ENCODE measurements at places on chromosomes 1 and 21.
A peak's percentile ranks its signal among the peaks of the same experiment; 100 is the strongest.

- no peak for DNase-seq
Observed at GRCh38 chr1:34262023-34262853, 85.5 kb downstream of the C1orf94 start.

DNA sequence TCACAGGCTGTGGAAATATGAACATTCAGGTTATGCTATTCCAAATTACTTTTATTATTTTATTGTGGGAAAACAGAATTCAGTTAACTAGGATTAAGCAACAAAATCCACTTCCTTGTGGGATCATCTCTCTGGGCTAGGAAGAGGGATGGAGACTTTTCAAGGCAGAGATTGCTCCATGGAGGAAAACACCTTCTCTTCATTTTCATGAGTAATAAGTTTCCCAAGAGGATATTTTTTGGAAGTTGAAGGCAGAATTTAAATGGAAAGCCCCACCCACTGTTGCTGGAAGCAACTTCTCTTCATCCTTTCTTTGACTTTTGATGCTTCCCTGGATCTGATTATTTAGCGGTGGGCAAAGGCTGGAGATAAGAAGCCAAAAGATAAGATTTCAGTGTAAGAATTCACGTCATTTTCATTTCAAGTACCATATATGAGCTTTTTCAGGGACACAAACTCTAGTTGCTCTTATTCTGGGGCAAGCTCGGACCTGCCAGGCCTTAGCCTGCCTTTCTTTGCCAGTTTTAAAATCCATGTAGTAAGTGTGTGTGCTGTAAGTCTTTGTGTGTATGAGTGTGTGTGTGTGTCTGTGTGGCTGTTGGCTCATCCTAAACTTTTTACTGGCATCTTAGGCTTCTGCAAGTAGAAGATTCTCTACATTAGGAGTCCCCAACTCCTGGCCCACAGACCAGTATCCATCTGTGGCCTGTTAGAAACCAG is 11.7 kb upstream of the IL24 start:
- no peak for DNase-seq

DNA sequence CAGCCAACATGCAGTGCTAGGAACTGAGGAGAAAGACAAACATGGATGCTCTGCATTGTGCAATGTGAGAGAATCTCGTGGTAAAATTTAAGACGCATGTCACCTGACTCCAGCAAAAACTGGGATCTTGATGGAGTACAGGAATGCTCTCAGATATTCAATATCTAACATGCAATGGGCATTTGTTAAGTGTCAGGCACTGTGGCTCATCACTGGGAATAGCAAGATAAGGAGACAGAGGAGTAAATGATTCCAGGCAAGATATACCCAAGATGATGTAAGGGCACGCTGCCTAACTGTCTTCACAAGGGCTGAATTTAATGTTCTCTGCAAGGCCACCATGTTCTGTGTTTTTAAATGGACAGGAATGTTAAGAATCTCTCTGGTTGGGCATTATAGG is 67.8 kb downstream of the LPAR3 start:
- DNase-seq: no peak

GRCh38 chr21:38917043-38917774 is 111.5 kb downstream of the ETS2 start:
- no peak for DNase-seq

- DNase-seq: no peak
Observed at GRCh38 chr1:30907481-30908315, 860 bp downstream of the SDC3 start.

- DNase-seq: no peak
Observed at GRCh38 chr1:99457381-99458165, 188.3 kb upstream of the PALMD start.

DNA sequence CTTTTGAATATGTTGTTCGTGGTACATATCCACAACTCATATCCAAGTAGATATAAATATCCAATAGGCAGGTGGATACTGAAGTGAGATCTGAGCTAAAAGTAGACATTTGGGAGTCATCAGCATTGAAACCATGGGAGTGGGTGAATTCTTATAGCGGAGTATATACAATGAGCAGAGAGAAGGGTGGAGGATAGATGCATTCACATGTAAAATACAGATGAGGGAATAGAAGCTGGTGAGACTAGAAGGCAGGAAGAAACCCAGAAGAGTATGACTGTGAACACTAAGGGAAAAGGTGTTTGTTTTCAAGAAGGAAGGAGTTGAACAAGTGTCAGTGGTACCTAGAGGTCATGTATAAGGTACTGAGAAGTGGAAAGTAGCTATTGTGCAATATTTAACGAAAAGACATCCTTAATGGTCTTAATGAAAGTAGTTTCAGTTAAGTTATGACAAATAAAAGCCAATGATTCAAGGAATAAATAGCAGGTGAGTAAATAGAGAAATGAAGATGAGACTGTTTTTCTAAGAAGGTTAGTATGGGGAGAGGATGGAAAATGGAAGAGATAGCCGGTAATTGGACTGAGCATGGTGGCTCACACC is 181.6 kb upstream of the CACYBP start:
- DNase-seq: no peak

DNA sequence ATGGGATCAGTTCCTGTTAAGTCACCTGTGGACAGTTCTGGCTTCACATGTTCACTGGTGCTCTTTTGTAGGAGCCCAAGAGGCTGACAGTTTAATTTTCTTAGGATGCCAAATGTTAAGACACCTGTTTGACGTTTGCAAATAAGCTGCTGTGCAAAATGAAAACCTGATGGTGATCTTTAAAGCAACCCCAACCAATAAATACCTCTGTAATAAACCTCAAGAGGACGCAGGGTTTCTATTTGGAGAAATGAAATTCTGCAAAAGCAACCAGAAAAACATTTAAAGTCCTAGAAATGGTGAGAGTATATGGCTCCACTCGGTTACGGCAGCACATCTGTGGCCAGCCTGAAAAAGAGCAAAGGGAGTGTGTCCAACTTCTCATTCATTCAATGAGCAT is 5.7 kb upstream of the RHEX start:
- DNase-seq: no peak

DNA sequence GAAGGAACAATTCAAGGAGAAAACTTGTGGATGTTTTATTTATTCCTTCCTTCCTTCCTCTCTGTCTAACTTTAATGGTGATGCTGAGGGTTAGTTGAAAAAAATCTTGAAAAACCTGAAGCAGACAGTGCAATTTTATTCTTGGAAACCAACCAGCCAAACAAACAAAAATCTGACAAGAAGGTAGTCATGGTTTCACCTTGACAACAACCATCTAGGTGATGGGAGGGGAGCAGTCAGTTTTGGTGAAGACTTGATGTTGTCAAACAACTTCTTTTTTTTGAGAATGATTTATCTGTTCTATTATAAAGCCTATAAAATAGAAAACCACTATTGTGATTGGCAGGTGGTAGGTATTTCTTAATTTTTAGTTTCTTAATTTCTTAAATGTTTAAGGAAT is 92.4 kb upstream of the GPR88 start:
- DNase-seq: no peak

DNA sequence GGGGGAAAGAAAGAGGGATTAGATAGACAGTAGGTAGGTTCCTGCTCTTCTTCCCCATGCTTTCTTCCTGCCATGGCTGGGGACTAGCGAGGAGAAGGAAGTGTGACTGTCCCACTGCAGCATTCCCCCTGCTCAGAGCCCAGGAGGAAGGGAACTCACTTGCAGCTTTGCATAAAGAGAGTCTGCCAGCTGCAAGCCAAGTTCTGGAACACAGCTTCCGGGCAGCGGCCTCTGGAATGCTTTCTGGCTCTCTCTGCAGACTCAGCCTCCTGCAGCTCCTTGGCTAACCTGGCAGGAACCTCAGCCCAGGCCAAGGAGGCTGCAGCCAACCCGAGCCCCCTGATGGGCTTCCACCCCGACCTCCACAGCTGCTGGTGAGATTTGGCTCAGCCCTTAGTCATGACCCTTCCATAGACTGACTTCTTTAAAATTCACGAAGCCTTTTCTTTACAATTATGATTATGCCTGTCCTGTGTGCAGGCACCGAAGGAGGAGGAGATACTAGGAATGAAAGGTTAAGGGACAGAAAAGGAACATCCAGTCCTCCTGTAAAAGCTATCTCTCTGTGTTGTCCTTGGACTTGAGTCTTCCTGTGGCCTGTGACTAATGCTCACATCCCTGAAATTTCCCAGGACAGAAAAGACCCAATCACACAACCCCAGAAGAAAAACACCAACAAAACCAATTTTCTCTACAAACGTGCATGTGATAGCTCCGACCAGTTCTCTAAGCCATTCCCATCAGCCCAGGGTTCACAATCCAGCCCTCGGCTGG is 108.2 kb upstream of the OLIG2 start:
- no peak for DNase-seq

DNA sequence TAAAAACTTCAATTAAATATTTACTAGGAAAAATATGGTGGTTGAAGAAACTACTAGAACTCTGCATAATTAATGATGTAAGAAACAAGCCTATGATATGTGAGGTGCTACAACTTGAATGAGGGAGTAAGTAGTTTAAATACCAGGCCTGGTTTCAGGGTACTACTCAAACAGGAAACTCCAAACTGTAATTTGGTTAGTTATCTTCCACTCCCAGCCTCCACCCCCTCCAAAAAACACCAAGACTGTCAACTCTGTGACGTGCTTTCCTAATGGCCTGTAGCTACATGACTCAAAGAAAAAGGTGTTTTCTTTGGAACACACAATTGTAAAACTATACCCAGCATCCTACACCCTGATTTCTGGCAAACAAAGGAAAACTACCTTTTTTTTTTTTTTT is 55.9 kb upstream of the RCC1 start:
- DNase-seq: no peak

- no peak for DNase-seq
Observed at GRCh38 chr1:39129514-39129913, 75.0 kb upstream of the MACF1 start.

DNA sequence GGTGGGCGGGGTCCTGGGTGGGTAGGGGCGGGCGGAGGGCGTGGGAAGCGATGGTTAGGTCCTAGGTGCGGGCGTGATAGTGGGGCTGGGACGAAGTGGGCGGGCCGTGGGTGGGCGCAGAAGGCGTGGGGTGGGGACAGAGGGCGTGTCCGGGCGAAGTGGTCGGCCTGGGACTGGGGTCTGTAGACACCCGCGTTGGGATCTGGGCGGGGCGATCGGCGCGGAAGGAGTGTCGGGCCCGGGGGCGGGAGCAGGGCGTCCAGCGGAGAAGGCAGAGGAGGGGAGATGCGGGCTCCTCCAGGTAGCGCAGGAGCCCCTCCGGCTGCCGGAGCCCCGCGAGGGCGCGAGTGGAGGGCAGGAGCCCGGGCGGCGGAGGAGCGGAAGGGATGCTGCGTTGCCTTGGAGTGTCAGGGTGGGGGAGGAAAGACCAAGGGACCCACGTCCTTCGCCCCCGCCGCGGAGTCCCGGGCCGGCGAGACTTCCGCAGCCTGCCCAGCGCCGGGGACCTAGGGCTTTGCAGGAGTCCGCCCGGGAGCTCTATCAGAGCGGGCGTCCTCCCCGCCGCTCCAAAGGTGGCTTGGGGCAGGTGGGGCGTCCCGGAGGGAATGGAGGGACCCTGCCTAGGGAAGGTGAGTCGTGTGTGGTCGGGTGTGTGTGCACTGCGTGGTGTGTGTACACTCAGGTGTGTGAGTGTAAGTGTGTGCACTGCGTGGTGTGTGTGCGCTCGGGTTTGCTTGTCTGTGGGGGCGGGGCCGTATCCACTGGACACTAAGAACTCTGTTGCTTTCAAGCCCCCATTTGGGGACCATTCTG is 27.0 kb upstream of the PRSS38 start:
- no peak for DNase-seq

DNA sequence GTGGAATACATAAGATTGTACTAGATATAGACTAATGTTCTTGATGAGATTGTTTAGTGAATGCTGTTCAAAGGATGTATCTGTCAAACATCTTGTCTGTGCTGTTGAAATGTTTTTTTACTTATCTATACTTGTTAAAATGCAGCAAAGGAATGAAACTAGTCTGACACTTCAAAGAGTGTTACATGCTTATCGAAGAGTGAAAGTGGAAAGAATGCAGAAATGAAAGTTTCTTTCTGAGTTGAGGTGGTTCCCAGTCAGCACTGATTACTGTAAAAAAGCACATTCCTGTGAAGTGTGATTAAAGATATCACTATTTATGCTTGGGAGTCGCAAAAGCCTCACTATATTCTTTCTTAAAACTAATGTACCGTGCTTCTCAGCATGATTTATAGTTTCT is 1225.2 kb downstream of the NCAM2 start:
- peak; percentile 65 for DNase-seq

DNA sequence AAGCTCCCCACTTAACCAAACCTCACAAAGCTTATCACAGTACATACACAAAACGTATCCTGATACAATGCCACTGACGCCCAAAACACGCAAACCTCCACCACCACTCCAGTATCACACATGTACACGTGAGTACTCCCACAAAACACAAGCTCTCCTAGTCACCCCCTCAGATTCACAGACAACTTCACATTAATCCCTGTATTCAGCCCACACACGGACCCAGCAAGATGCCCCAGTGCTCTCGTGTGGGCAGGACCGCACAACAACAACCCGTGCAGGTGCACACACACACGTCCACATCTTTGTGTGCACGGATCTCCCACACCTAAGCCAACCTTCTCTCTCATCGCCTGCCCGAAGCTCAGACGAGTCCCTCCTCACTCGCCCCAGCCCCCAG is 17.6 kb downstream of the PADI1 start:
- DNase-seq: no peak

DNA sequence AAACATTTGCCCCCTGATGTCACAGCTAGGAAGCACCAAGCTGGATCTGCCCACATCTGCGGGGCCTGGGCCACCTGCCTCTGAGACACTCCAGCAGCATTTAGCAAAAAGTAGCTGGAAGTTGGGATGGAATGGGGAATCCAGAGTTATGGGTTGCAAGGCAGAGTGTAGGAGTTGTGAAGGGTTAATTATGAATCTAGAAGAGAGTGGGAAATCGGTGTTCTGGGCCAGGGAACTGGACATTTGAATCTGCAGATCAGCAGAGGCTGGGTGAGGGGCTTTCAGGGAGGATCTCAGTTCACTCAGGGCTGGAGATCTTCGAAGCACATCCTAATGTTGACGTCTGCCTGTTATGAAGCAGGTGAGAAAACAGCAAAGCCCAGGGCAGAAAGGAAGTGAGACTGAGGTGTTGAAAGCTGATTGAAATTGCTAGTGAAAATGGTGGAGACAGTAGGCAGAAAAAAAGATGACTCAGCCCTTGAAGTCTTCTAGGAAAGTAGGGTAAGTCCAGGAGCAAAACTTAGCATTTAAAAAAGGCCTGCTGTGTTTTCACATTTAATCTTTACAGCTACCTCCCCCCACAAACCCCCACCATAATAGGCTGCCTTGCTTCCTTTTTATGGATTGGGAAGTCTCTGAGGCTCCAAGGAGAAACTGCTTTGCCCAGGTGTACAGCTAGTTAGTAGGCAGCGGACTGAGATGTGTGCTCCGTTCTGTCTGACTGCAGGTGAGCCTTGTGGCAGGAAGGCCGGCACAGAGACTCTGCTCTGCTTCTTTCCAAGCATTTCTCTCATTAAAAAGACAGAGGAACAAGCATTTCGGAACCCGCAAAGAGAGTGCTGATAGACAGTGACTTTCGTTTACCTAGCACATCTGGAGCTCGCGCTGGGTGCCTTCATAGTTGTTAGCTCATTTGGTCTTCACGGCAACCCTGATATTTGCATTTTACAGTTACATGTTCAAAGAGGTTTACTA is 7.2 kb downstream of the VANGL1 start:
- no peak for DNase-seq

- DNase-seq: peak; percentile 11
Observed at GRCh38 chr1:203252678-203253077, 23.2 kb upstream of the CHIT1 start.

- no peak for DNase-seq
Observed at GRCh38 chr1:18411820-18412641, 68.7 kb upstream of the KLHDC7A start.
